NCI-H2171 (cell line): ENCODE measurements at places on chromosomes 6 and 20.

- no peak for DNase-seq
Observed at GRCh38 chr20:9323622-9324021, 190.8 kb upstream of the LAMP5 start.

DNA sequence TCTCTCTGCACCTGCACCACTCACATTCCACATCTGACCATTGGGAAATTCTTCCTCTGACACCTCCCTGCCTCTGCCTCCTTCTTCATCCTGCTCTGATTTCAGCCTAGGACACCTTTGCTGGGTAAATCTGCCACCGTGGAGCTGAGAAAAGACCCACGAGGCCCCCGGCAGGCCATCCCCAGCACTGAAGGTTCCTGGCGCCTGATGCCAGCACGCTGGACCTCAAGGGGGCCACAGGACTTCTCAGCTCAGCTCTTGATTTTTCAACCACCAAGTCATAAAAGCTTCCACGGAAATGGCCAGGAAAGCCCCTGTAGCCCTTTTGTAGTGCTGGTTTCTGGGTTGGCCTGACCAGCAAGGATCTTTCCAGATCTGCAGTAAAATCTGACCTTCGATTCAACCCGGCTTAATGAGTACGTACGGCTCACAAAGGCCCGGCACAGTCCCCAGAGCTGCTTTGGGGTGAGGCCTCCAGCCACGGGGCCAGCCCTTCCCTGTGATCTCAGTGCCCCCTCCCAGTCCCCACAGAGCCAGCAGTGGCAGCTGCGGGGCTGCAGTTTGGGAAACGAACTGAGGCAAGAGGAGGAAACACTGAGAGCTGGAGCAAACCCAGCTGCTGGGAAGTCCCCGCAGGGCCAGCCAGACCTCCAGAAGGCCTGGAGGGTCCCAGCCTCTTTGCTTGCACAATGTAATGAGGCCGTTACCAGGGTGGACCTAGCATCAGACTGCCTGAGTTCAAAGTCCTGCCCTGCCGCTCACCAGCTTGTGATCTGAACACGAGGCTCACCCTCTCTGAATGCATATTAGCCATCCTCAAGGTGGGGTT lies 157.5 kb downstream of the BMP7 start:
- DNase-seq, result no peak

DNA sequence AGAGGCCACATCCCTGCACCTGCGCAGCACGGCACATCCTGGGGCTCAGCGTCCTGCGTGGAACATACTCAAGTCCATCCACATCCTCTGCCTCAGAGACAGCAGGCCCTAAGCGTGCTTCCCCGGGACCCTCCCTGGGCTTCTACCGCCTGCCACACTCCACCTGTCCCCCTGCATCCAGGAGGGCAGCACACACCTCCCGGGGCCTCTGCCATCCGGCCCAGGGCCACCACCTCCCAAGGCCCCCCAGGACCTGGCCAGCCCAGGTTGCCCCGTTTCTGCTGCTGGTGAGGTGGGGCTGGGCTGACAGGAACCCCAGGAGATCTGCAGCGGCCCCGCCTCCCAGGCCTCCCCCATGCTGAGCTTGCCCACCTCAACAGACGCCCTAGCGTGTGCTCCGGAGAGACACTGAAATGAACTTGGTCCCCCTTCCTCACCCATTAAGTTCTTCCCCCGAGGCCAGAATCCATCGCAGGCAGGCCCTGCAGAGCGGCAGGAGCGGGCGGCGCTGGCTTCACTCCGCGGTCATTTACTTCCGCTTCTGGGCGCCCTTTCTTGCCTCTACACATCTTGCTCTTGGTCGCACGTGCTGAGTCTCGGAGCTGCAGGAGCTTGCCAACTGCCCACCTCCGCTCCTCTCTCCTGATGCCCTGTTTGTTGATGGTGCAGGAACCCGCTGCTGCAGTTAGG lies 235.3 kb downstream of the TAF4 start:
- DNase-seq, result no peak

GRCh38 chr6:19836799-19837510 lies at the start of gene ID4:
Gene ID4, plus strand, starts transcription at chr6:19837370. Its CDS starts 385 bp downstream, at chr6:19837755.
- DNase-seq, result peak; percentile 70

GRCh38 chr20:4006640-4007039 lies 8.7 kb downstream of the RNF24 start:
- DNase-seq, result peak; percentile 61

- DNase-seq, result no peak
Observed at GRCh38 chr20:47622118-47622665, 120.5 kb downstream of the NCOA3 start.

GRCh38 chr20:44057698-44058675 lies 129.0 kb downstream of the JPH2 start:
- DNase-seq, result no peak

DNA sequence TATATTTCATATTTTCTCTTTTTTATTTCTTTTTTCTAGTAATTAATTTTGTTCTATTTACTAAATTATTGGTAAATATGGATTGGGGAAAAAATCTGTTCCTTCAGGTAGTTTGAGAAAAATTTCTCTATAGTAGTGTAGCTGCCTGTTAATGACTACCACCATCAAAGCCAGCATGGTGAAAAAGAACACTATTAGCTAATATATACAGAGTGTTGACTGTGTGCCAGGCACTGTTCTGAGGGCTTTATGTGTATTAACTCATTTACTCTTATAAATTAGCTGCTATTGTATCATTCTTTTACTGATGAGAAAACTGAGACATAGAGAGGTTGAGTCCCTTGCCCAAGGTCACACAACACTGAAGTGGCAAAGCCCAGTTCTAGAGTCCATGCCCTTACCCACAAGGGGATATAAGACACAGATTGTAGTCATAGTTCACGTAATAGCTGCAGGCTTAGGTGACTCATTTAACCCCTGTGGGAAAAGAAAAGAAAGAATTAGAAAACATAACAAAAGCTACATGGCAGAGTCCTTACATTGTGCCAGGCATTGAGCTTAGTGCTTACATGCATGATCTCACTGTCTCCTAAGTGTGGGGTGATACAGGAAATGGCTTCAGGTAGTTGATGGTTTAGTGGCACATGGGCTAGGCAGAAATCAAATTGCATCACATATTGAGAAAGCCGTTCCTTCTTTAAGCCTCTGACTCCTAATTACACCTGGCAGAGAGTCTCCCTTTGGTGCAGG lies 12.2 kb upstream of the AKIRIN2 start:
- no peak for DNase-seq

DNA sequence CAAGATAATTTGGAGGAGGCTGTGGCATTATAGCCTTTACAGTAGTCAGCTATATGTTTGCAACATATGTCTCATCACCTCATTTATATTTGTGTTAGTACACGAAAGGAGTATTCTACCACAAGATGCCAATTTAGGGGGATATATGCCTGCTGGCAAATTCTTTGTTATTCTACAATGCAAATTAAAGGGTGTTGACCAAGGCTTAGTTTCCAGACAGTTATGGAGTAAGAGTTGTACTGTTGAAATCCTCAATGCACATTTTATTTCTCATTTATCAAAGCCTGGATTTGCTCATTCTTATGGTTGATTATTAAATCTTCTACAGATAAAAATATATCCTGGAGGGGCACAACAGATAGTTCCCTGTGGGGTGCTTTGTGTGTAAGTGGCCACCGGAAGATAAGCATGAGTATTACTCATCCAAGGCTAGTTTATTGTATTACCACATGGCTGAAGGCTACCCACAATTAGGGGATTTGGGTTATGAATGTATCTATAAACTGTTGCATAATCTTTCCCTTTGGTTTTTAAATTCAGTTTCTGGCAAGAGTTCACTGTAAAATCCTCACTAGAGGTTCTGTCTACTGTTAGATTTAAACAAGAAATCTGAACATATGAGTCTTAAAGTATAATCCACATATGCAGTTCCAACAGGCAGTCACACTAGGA lies 9.0 kb downstream of the CST9 start:
- DNase-seq, result no peak

DNA sequence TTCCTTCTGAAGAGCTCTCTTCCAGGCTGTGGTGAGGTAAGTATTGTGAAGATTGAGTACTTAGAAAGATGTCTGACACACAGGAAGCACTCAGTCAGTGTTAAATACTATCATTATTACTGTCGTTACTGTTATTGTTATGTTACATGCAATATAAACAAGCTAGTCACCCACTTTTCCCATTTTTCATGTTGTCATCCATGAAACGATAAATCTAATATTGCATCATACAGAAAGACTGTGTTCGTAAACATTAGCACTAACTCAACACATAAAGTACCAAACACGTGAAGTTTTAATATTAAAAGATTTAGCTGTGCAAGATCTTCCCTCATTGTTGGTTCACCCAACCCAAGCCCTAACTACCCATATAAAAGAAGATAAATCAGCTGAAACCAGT lies 109.2 kb upstream of the NRSN1 start:
- DNase-seq, result no peak

DNA sequence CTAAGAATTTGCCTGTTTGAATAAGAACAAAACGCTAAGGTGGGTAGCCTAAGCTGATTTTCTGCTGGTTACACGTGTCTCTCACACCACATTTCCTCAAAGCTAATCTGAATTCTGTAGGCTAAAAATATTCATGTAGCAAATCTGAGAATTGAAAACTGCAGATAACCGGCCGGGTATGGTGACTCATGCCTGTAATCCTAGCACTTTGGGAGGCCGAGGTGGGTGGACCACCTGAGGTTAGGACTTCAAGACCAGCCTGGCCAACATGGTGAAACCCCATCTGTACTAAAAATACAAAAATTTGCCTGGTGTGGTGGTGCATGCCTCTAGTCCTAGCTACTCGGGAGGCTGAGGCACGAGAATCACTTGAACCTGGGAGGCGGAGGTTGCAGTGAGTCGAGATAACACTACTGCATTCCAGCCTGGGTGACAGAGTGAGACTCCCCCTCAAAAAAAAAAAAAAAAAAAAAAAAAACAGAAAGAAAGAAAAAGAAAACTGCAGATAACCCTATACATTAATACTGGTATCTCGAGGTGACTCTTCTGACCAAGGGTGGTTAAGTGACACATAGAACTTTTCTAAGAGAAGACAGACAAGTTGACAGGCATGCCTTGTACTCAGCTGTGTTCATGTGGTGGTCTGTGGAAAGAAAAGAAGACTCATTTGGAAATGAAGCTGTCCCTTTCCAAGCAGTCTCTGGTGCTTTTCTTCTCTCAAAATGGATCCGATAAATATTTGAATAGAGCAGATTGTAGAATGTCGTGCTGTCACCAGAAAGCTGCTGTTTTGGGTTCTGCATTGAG lies 24.7 kb upstream of the ASXL1 start:
- DNase-seq, result no peak

DNA sequence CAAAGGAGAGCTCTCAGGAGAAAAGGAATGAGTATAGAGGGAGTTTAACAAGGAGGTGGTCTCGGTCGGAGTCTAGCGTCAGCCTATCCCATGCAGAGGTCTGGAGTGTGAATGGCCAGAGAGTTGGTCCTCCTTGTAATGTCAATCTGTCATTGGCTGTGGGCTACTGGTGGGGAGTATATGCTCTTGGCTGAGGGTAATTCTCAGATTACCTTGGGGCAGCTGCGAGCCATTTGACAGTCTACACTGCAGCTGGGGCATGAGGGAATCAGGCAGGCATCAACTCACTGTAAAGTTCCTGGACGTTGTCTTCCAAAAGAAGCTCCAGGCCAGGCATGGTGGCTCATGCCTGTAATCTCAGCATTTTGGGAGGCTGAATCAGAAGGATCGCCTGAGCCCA lies 48.1 kb downstream of the EBF4 start:
- no peak for DNase-seq

GRCh38 chr6:127186889-127187288 lies 68.4 kb downstream of the RSPO3 start:
- DNase-seq, result peak; percentile 10

DNA sequence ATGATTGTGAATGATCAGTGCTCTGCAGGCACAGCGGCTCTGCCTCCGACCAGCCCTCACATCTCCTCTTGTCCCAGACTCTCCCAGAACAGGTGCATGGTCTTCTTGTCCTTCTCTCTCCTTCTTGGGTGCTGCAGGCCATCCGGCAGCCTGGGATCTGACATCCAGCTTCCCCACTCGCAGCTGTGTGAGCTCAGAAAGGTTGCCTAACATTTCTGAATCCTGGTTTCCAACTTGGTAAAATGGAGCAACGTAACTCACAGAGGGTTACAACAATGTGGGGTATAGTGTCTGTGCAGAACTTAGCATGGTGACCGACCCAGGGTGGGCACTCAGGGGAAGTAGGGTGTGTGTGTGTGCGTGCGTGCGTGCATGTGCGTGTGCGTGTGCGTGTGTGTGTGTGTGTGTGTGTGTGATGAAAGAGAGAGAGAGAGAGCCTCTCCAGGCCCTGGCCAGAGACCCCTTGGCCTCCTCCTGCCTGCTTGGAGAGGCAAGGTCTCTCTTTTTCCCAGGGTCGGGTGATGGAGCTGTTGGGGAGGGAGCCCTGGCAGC lies 110.1 kb downstream of the SNX5 start:
- DNase-seq, result no peak

DNA sequence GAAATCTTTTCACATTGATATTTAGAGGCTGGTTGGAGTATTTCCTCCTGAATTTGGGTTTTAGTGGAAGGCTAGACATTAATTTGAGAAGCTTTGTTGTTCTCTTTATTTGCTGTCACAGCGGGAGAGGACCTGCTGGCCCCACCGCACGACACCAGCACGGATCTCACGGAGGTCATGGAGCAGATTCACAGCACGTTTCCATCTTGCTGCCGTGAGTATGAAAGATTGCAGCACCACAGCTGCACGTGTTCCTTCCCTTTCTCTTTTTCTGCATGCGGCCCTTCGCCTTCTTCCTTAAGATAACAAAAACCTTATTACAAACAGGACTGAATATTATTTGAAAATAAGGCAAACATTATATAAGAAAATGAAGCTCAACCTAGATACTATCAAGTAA lies 555.5 kb downstream of the UTRN start:
- DNase-seq, result no peak

DNA sequence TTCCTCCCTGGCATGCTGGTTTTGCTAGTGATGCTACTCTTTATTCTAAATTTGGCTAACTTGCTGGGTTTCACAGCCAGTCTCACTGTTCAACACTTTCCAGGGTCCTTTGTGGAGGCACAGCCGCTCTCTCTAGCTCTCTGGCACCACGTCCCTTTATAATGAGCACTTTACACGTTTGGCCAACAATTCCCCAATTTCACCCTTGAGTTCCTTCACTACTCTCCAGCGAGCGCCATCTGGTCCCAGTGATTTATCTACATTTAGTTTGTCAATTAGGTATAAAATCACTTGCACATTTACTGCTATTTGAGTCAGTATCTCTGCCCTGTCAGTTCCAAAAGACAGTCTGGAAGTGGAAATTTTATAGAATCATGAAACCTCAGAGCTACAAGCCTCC lies 241.9 kb upstream of the MOCS1 start:
- DNase-seq, result peak; percentile 69

- no peak for DNase-seq
Observed at GRCh38 chr6:8223678-8224077, 121.3 kb upstream of the EEF1E1 start.
